A549 treated with DMSO at 1 μM for 4 hours (cell line): ENCODE measurements at places on chromosomes 6 and 20. TPM values are rescaled to one million over a fixed set of nuclear protein-coding genes. Genes with fewer than 3 reads are reported as not detected.

The OR2H1 gene
- not detected in 5 replicates for total RNA-seq

The STMND1 gene
- total RNA-seq = not detected in 5 replicates

The OR2H2 gene
- not detected in 5 replicates for total RNA-seq

The FNDC11 gene
- 0.07 to 0.20 TPM (median 0.16 TPM) in 5 replicates for total RNA-seq

The ZSCAN31 gene
- total RNA-seq = 1.6 to 2.8 TPM (median 2.2 TPM) in 5 replicates

The GNAS-AS1 gene
- total RNA-seq = not detected in 5 replicates

The CCDC28A gene
- 11.6 to 13.9 TPM (median 12.8 TPM) in 5 replicates for total RNA-seq
